Tongue (tissue), 3 donors: ENCODE measurements at places on chromosomes 4 and X.
A peak's percentile ranks its signal among the peaks of the same experiment; 100 is the strongest.

- no peak for DNase-seq
Measured at GRCh38 chr4:170581322-170581721, 491.6 kb upstream of the AADAT start.

GRCh38 chr4:38013461-38014366 is 53.5 kb downstream of the PTTG2 start:
- DNase-seq = no peak

- no peak for DNase-seq
Measured at GRCh38 chr4:7632341-7632740, 197.6 kb upstream of the PSAPL1 start.

- no peak for DNase-seq
Measured at GRCh38 chr4:145930592-145930991, 8.0 kb downstream of the ZNF827 start.

GRCh38 chr4:89275587-89275986 is 32.0 kb downstream of the GPRIN3 start:
- DNase-seq = no peak

GRCh38 chr4:151858356-151858755 is 97.5 kb upstream of the GATB start:
- no peak for DNase-seq

- DNase-seq = no peak
Measured at GRCh38 chr4:163865010-163865409, 370.5 kb downstream of the TMA16 start.

DNA sequence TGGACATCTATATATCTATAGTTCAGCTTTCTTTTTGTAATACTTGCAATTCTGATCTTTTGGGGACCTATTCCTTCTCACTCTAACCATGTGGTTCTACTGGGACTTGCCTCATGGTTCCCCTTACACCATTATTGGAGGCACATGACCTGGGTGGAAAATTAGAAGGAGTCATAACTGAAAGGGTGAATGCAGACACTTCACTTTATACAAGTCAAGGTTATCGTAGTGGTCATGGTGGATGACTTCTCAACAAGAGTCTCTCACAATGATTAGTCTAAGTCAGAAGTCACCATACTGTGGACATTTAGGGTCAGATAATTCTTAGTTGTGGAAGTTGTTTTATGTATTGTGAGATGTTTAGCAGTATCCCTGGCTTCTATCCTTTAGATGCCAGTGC is 10.5 kb upstream of the EIF4E start:
- DNase-seq = no peak

DNA sequence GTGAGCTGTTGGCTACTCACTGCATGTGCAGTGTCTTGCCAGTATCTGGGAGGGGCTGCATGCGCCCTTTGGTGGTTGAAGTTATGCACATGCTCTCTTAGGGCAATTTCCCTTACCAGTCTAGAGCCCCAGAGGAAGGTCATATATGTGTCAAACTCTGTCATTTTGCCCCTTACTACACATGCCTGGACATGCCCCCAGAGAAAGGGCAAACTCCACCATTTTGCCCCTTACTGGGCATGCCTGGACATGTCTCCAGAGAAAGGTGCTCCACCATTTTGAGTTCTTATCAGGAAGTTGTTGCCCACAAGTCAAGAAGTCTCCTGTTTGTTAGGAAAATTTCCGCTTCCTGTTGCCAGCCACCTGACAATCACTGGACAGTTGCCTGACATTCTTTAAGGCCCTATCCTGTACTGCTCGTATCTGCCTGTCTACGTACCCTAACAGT is 56.4 kb upstream of the PLAC8 start:
- DNase-seq = no peak

DNA sequence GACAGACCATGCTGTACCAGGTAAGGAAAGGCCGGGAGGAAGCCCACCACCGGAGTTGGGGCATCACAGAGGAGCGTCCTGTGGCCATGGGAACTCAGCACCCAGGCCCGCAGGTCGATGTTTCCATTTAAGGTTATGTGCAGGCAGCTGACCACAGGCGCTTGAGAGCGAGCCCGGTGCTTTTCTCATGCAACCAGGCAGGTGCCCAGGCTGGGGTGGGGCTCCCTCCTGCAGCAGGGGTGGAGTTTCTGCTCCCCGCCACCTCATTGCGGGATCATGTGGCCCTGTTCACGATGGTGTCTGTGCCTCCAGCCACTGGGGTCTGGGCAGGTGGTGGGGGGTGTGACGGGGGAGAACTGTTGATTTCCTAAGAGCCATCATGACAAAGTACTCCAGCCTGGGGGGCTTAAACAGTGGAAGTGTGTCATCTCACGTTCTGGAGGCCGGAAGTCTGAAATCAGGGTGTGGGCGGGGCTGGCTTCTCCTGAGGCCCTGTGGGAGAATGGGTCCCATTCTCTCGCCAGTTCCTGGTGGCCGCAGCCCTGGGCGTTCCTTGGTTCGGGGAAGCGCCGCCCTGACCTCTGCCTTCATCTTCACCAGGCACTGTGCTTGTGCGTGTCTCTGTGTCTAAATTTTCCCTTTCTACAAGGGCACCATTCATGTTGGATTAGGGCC is 60.9 kb downstream of the CPZ start:
- DNase-seq = no peak

- no peak for DNase-seq
Measured at GRCh38 chr4:167779864-167780263, 312.5 kb upstream of the ANXA10 start.

DNA sequence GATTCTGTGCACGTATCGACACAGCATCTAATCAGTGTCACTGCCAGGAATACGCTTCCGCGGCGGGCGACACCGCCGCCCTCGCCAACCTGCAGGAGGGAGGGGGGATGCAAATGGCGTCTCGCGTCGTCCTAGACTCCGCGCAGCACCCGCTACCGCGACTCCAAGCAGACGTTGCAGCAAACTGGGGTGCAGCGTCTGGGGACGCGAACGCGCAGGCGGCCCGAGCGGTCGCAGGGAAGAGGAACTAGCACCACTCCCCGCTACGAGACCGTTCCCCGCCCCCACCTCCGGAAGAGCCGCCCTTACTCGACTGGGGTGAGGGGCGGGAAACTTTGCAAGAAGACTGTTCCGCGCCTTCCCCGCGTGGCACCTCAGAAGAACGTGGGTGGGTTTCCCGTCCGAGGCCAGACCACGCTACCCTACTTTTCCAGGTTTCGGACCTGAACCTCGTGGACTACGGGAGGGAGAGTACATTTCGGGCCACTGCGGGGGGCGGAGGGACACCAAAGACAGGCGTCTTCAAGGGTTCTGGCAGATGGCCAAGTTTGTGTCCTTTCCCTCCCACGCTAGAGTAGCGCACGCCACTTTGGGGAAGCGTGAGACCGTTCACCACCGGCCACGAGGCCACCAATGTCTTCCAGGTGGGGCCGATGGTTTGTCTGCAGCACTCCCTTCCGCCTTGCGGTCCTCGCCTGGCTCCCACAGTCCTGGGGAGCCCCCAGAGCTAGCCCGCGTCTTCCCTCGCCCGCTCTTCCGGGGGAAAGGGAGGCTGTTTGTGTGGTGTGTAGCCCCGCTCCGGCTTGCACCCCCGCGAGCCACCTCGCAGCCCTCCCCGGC is 78.0 kb upstream of the BCOR start:
- DNase-seq = peak; percentile 88

GRCh38 chr4:84726356-84726755 is 143.4 kb downstream of the CDS1 start:
- no peak for DNase-seq

DNA sequence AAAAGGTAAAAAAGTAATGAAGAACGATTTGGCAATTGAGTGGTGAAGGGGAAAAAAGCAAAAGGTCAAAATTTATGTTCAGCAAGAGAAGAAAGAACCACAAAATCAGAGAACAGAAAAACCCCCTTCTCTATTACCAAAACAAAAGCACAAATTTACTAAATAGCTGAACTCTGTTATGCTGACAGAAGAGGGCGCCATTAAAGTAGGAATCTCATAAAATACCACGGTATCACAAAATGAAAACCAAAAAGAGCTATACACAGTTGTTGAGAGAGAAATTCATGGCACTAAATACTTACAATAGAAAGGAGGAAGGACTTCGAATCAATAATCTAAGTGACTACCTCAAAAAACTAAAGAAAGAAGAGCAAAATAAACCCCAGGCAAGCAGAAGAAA is 69.6 kb upstream of the CXorf66 start:
- DNase-seq = no peak

DNA sequence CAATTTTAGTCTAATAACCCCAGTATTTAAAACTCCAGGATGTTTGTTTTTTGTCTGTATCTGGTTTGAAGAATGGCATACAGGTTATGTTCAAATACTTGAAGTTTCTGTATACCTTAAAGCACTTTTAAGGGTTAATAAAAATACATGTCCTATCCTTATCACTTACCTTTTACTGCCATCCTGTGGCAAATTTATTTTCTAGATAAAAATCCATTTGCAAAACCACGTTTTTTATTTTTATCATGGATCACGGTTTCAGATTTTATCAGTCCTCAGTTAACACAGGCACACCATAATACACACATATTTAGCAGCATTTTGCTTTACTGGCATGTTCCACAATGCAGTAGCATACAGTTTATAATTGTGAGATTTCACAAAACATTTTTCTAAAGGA is 113.3 kb upstream of the H2AZ1 start:
- no peak for DNase-seq
